Hindlimb muscle (tissue), 1 donor: ENCODE measurements at places on chromosomes 11 and 22. TPM values are rescaled to one million over a fixed set of nuclear protein-coding genes. Genes with fewer than 3 reads are reported as not detected.

DNA sequence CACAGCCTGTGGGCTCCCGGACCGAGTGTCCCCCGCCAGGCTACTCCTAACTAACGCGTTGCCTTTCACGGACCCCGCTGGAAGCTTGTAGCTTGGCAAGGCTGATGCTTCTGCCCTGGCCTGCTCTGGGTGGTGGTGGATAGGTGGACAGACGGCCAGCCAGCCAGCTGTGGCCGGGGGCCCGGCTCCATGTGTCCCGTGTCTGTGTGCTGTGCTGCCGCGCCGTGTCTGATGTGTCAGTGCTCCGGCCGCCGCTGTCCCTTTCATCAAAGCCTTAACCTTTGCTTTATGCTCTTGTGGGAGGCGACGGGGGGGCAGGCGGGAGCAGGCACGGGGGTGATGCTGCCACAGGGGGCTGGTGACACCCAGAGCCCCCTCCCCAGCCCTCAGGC is 5.0 kb downstream of the CCDC188 start:
- DNase-seq: no peak

GRCh38 chr11:134278356-134278755 is 2.2 kb downstream of the GLB1L3 start:
- no peak for DNase-seq

The LSP1 gene
- polyA plus RNA-seq: 77.7 TPM

The NTM gene
- 10.4 TPM for polyA plus RNA-seq
